ENCODE measurements at places on chromosomes 7 and 10.

GRCh38 chr10:114064151-114065048 is 20.7 kb downstream of the ADRB1 start:
- DNase-seq, result no peak
- no peak overlapping the region for H3K27ac ChIP-seq

GRCh38 chr10:91587710-91588638 is 44.9 kb downstream of the PPP1R3C start:
- no peaks in the 10 kb centered on the region for H3K4me1 ChIP-seq
- no peak for DNase-seq
- no peak overlapping the region for H3K27ac ChIP-seq
- H3K27me3 ChIP-seq, result peaks cover 22% of the 10 kb centered on the region
- no peak overlapping the region for H3K4me3 ChIP-seq

- no peaks in the 10 kb centered on the region for H3K36me3 ChIP-seq
- H3K27ac ChIP-seq, result no peak overlapping the region
- no peaks in the 10 kb centered on the region for H3K27me3 ChIP-seq
- no peak overlapping the region for H3K4me3 ChIP-seq
- DNase-seq, result no peak
- H3K4me1 ChIP-seq, result peaks cover 9% of the 10 kb centered on the region
Measured at GRCh38 chr7:101936611-101937231, 119.3 kb downstream of the CUX1 start.

DNA sequence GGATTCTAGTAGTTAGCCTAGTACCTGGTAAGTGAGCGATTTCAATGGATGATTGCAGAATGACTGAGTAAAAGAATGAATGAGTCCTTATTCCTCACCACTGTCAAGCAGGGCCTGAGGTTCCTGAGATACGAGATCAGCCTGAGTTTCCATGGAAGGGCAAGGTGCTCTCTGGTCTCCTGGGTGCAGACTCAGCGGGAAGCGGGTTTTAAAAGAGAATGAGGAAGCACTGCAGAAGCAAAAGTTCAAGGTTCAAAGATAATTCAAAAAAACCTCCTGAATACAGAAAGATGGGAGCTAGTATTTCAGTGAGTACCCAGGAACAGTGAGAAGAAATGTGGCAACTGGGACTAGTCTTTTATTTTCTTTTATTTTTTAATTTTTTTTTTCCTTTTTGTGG is 4.3 kb downstream of the ZNF3 start:
- no peak overlapping the region for H3K4me3 ChIP-seq
- H3K27ac ChIP-seq, result no peak overlapping the region
- peaks cover 17% of the 10 kb centered on the region for H3K4me1 ChIP-seq
- DNase-seq, result no peak
- no peaks in the 10 kb centered on the region for H3K27me3 ChIP-seq

DNA sequence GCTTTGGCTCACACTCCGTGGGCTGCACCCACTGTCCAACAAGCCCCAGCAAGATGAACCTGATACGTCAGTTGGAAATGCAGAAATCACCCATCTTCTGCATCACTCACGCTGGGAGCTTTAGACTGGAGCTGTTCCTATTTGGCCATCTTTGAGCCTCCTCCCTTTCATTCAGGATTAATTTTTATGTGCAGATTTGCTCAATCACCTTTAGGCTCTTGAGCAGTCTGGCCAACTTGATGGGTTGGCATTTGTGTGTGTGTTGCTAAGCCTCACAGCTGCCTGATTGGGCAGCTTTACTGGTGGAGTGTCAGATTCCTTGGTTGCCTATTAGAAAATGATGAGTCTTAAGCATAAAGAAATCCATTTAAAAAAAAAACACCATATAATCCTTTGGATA is 236.1 kb downstream of the KIF20B start:
- no peak overlapping the region for H3K27ac ChIP-seq
- no peaks in the 10 kb centered on the region for H3K4me1 ChIP-seq
- H3K36me3 ChIP-seq, result no peaks in the 10 kb centered on the region

DNA sequence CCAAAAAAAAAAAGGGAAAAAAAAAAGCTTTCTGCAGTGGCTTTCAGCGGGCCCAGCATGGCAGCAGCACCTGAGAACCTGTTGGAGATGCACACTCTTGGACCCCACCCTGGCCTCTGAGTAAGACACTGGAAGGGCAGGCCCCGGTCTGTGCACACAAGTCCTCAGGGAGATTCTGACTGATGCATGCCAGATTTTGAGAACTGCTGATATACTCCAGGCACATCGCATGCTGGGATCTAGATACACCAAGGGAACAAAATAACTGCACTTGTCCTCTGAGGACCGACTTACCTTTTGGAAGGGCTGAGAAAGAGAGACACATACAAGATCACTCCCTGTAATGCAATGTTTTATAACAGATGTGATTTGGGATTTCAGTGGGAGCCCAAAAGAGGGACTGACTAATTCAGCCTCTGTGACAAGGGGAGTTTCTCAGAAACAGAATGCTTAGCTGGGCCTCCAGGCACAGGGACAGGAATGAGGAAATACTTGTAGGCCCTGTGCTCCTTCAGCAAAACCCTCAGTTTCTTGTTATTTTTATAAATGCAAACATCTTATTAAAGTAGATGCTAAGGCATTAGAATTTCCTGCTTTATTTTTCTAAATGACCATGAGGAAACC is 8.2 kb downstream of the EGFR start:
- no peak overlapping the region for H3K27ac ChIP-seq
- H3K4me1 ChIP-seq, result no peaks in the 10 kb centered on the region
- no peak overlapping the region for H3K4me3 ChIP-seq
- H3K36me3 ChIP-seq, result no peaks in the 10 kb centered on the region
